Prostate gland (tissue), 2 donors: ENCODE measurements at places on chromosomes 13 and 19. TPM values are rescaled to one million over a fixed set of nuclear protein-coding genes. Genes with fewer than 3 reads are reported as not detected.

DNA sequence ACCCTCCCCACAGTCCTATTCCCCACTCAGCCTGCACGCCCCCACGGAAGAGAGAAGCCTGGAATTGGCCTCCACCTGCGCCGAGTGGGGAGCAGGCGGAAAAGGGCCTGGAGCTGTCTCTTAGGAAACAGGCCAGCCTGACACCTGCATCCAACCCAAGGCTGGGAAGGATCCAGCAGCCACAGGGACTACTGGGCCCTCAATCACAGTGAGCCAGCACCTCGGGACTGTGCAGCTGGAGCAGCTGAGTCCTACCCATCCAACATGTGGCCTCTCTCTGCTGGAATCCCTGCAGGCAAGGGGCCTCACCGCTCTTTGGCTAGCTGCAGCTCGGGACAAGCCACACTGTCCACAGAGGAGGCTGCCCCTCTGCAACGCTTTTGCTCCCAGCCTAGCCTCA, 8.3 kb upstream of the EPHX3 start:
- DNase-seq, result no peak

DNA sequence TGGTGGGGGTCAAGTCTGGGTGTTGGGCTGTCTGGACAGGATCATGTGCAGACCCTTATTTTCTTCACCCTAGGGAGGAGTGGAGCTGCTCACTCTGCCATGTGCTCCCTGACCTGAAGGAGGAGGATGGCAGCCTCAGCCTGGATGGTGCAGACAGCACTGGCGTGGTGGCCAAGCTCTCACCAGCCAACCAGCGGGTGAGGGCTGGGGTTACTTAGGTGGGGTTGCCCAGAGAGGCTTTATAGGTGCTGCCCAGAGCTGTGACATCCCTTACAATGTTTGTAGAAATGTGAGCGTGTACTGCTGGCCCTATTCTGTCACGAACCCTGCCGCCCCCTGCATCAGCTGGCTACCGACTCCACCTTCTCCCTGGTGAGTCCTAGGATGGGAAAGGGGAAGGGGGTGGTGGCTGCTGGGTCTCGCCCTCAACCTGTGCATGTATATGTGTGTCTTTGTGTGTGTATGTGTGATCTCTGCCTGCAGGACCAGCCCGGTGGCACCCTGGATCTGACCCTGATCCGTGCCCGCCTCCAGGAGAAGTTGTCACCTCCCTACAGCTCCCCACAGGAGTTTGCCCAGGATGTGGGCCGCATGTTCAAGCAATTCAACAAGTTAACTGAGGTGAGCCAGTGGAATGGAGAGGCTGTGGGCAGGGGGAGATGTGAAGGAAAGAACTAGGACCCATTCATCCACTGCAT, 5.1 kb downstream of the CHMP2A start:
- DNase-seq, result no peak

DNA sequence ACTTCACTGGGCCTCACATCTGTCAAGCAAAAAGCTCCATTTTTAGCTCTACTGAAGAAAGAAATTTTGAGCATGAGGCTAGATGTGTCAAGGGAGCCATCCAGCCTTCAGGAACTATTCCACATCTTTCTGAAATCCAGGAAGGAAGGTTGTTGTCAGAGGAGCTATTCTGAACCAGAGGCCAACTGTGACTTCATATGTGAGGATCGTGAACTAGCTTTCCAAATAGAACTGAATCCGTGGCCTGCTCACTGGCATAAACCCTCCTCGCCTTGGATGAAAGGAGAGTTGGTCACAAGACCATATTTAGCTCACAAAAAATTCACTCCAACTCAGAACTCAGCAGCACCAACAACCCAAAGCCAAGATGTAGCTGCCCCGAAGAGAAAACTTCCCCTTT, 195.8 kb downstream of the FOXO1 start:
- DNase-seq, result no peak

Gene TEKTIP1
- 5.3 TPM for total RNA-seq
